ENCODE measurements at places on chromosomes 3 and 15.

DNA sequence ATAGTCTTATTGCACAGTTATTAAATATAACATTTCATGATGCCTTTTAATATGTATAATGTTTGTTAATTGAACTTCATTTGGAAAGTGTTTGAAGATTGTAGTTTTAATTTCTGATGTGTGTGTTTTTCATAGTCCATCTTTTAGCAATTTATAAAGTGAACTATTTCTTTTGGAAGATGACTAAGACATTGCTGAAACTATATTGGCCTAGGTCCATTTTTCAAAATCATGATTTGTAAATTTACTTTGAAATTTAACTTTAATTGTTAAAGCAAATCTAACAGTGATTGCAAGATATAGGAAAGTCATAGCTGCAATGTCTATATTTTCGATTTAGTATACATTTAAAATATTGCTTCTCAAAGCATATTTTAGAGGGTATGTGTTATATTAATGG is 30.8 kb downstream of the MCTP2 start:
- DNase-seq = no peak

GRCh38 chr15:90742087-90742486 is 24.9 kb downstream of the BLM start:
- DNase-seq = no peak

DNA sequence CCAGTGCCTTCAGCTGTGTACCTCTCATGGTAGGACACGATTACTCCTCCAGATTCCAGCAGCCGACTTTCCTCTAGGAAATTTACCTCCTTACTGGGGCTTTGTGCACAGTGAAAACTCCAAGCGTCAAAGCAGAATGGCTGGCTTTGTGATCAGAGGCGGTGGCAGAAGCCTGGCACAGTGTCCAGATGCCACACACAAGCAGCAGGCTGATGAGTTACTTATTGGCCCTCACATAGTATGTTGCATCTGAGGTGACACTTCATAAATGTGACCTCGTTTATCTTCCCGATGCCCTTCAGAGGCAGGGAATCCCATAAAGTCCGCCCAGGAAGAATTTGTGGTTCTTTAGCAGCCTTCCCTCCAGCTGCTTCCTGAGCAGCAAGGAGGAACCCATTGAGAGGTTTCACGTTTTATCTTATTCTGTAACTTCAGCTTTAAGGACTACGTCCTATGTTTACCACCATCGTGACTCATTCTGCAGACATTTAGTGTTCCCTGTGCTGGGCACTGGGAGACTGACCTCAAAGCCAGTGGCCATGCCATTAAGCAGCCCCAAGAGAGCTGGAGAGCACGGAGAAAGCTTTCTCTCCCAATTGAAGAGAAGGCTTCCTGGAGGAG is 107.1 kb upstream of the C15orf61 start:
- DNase-seq = no peak

GRCh38 chr15:91887321-91887720 is 33.8 kb downstream of the SLCO3A1 start:
- no peak for DNase-seq

GRCh38 chr3:74789111-74789510 is 174.7 kb upstream of the CNTN3 start:
- no peak for DNase-seq

DNA sequence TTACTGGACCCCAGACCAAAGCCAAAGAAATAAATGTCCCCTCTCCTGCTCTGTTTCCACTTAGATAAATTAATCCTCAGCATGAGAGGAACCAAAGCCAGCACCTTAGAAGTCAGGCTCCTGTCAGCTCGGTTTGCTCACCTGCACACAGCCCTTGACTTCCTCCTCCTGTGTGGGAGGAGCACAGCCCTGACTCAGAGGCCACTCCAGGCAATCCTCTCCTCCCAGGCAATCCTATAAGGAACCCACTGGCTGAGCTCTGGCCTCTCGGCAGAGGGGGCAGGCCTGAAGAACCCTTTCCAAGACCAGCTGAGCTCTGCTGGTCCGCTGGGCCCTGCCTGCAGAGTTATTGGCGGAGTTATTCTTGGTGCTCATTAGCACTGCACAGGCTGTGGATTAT is 30.8 kb downstream of the LIPC start:
- no peak for DNase-seq

DNA sequence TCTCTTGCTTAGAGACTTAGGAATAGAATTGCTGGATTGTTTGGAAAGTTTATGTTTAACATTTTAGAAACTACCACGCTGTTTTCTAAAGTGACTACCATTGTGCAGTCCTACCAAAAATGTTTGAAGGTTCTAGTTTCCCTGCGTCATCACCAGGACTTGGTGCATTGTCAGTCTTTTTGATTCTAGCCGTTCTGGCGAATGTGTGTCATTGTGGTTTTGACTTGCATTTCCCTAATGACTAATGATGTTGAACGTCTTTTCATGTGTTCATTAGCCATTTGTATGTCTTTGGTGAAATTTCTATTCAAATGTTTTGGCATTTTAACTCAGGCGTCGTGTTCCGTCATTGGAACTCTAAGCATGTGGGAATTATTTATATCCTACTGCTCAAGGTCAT is 58.0 kb downstream of the CHD2 start:
- DNase-seq = no peak

- no peak for DNase-seq
Observed at GRCh38 chr3:160566499-160566898, 1.1 kb upstream of the KPNA4 start.

DNA sequence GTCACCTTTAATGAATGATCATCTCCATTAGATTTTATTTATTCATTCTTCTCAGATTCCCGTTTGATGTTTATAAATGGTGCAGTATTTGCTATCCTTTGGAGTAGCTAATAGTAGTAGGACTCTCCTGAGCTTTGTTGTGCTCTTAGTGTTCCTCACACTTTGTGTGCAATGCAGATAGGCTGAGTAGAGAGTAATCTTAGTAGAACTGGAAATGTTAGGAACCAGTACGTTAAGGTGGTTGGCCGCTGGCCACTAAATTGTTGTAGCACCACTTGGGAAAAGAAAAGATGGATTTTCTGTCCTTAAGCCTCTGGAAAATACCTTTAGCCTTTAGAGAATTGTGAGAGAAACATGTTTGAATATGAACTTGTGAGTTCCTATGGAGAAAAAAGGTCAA is 19.9 kb upstream of the EBLN2 start:
- no peak for DNase-seq

DNA sequence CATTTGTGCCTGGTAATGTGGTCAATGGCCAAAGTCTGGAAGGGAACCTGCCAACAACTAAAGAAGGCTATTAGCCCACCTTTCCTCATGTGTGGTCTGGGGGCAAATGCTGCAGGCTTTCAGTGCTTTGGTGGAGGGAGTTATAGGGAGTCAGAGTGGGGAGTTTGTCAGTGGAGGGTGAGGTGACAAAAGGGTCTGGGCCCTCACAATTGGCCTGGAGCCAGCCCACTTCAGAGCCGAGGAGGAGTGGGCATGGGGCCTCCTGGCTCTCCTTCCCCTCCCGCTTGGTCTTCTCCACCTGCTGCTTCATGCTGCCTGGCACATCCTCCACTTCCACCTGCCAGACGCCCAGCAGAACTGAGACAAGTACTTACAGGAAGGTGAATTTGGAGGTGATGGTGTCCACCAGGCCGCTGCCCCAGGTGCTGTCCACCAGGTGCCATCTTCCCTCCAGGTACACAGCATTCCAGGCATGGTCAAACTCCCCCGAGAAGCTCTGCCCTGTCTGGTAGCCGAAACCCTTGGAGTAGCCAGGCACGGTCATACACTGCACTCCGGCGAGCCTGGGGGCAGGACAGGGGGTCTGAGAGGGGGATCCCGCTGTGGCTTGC is 40.9 kb downstream of the KY start:
- peak; percentile 23 for DNase-seq

DNA sequence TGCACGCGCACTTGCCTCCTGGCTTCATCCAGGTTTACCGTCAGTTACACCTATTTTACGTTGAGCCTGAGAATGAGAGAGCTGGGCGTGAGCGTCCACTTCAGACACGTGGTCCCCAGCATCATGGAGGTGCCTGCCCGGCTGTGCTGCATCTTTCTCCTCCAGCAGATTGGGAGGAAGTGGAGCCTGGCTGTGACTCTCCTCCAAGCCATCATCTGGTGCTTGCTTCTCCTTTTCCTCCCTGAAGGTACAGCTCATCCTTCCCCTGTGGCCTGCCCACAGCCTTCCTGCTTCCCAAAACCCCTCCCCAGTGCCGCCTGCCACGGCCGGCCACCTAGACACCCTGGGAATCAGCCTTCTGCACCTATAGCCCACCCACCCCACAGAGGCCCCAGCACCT is 31.6 kb downstream of the SLC22A14 start:
- no peak for DNase-seq

- no peak for DNase-seq
Observed at GRCh38 chr3:38031022-38031994, 1.9 kb upstream of the PLCD1 start.

- DNase-seq = no peak
Observed at GRCh38 chr3:69296995-69297394, 88.9 kb downstream of the FRMD4B start.

DNA sequence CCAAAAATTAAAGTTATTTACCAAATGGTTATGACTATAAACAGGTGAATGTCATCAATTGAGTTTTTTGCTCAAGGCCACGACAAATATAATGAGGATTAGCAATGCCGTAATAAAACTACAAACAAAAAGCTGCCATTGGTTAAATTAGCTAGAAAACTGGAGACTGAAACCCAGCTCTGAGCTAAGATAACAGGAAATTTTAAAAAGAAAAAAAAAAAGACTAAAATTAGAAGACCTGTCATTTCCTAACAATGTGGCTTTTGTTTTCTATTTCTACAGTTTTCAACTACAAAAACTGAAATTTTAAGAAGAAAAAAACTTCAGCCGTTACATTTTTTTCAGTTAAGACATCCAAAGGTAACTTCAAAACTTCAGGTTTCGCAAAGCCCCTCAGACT is 9.7 kb downstream of the SLC12A6 start:
- DNase-seq = no peak

GRCh38 chr15:58138106-58138505 is at the start of gene AQP9:
TSS of gene AQP9 (plus strand) at chr15:58138381. CDS start at chr15:58138566, 185 bp downstream.
- no peak for DNase-seq

DNA sequence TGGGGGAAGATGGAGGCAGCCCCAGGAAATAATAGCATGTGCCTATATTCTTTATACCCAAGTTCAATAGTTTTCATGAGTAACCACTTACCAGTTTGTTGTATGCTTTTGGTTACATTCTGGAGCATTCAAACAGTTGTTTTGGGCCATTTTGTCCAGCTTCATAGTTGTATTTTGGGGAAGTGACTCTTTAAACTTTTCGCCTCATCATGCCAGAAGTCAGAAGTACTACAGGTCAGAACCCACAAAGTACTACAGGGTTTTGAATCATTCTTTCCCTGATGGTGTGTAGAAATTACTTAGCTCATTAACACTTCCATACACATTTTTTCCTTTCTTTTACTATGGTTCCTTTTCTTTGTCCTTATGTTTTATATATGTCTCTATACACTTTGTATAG is 210.6 kb downstream of the ARPP21 start:
- no peak for DNase-seq

DNA sequence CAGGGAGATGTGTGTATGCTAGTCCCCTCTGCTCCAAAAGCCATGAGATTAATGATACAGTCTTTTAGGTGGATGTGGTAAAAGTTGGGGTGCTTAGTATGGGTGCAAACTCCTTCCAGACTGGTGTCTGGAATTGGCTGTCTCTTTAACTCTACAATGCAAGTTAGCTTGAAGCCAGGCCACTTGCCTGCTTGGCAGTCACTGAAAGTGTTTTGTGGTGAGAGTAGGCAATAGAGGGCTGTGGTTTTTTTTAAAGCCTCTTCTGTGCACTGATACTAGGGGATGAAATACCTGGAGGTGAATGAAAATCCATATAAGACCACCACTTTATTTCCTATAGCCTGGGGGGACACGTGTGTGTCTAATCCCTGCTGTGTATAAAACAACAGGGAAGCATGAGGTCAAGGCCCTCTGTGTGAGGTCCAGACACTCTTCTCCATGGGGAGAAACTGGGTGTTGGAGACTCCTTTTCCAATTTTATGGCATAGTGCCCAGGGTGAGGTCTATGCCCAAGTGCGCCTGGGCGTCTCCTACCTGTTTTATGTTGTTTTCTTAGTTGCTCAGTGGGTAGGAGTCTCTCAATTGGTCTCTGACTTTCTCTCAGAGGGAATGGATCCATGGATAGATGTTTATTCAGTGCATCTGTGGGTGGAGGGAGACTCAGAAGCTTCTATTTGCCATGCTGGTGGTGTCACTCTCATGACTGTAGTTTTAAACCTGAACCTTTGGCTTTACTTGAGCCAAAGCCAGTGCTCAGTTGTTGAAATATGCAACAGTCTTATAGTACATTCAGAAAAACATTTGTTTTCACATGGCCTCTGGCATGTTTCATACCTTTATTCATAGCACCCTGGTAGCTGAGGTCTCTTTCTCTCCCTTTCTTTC is 327.8 kb upstream of the ATP11B start:
- no peak for DNase-seq
